ENCODE measurements at places on chromosomes 16 and 17. TPM values are rescaled to one million over a fixed set of nuclear protein-coding genes. Genes with fewer than 3 reads are reported as not detected.

DNA sequence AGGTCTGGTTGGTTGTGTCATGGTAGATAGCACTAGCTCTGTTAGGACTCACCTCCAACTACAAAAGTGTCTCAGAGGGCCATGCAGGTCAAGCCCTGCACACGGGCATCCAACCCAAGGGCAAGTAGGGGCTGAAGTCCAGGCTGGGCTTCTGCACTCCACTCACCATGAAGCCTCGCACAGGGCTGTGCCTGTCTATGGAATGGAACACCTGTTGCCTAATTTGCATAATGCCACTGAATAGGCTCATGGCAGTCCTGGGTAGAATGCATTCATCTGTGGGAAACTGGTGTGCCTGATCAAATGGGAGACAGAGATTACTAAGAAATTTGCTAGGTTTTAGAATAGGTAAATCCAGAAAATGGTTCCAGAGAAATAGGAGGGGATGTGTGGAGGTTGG is 8.0 kb upstream of the AKAP1 start:
- no peak for DNase-seq

GRCh38 chr16:8781797-8782196 is 15.6 kb downstream of the TMEM186 start:
- no peak for DNase-seq

DNA sequence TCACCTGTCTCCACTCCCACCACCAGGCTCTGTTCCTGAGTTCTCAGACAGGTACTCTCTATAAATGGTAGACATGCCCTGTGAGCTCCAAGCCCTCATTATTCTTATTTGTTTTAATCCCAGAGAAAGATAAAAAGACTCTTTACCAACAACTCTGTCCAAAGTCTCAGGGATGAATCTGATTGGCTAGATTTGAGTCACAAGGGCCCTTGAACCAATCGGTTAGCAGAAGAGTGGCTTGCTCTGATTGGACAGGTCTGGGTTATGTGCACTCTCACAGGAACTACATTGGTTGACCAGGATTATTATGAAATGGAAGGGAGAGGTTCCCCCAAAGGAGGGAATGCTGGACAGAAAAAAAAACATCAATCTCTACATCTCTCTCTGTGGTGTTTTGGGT is 7.5 kb downstream of the COTL1 start:
- no peak for DNase-seq

DNA sequence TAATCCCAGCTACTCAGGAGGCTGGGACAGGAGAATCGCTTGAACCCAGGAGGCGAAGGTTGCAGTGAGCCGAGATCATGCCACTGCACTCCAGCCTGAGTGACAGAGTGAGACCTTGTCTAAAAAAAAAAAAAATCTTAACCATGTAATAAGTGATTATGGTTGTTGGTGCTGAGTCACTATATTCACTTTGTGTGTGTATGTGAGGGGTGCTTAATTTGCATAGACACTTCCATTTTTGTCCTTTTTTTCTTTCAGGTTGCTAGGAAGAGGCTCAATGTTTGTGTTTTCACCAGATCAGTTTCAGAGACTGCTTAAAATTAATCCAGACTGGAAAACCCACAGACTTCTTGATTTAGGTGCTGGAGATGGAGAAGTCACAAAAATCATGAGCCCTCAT is 18.2 kb downstream of the METTL9 start:
- DNase-seq = no peak

The HS3ST3B1 gene
- total RNA-seq = 1.4 TPM

The SPATA32 gene
- total RNA-seq = 0.19 TPM

The KCNJ12 gene
- total RNA-seq = 1.9 TPM

The BCAR1 gene
- total RNA-seq = 116 TPM

Measured in mucosa of descending colon (tissue), 3 donors.